ENCODE measurements at places on chromosomes 13 and 19.

DNA sequence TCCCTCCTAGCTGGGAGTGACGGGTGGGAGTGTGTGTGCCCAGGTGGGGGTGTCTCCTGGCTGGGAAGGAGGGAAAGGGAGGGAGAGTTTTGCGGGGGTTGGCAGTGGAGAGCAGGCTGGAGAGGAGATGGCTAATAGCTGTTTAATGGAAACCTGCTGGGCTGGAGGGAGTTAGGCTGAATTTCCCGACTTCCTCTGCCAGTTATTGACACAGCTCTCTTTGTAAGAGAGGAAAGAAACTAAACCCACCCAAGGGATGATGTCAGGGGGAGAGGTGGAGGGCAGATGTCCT, 10.2 kb upstream of the ILF3 start:
- no peak for DNase-seq

DNA sequence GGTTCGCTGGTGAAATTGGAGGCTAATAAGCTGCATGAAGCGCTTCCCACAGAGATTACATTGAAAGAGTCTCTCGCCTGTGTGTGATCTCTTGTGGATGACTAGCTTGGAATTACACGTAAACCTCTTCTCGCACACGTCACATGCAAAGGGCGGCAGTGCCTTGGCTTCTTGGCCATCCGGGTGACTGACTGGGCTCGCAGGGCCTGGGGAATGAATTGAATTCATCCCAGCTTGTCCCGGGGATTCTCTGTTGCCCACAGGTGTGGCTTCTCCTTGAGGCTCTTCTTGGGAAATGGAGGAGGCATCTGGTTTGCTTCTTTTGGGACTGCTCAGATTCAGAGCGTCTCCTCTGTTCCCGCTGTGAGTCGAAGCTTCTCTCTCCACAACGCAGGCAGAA, 19.8 kb downstream of the ZSCAN5C start:
- DNase-seq, result no peak

GRCh38 chr13:95406176-95406575, 104.9 kb upstream of the ABCC4 start:
- DNase-seq, result no peak

- DNase-seq, result no peak
These were observed 627.6 kb upstream of the PCDH9 start for GRCh38 chr13:67857581-67858310.

- no peak for DNase-seq
These were observed 43.7 kb upstream of the F7 start for GRCh38 chr13:113061796-113062425.

- no peak for DNase-seq
These were observed 891.8 kb upstream of the SLITRK1 start for GRCh38 chr13:84774111-84774510.

DNA sequence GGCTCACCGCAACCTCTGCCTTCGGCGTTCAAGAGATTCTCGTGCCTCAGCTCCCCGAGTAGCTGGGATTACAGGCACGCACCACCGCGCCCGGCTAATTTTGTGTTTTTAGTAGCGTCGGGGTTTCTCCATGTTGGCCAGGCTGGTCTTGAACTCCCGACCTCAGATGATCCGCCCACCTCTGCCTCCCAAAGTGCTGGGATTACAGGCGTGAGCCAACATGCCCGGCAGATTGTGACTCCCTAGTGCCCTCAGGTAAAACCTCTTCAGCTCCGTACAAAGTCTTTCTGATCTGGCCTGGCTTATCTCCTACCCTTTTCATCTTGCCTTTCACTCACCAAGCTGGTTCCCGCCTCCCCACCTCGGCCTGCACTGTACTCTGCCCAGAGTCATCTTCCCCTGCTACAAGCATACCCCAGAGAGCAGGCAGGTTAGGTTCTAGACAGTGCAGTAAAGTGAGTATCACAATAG, 15.0 kb downstream of the BICRA start:
- no peak for DNase-seq

DNA sequence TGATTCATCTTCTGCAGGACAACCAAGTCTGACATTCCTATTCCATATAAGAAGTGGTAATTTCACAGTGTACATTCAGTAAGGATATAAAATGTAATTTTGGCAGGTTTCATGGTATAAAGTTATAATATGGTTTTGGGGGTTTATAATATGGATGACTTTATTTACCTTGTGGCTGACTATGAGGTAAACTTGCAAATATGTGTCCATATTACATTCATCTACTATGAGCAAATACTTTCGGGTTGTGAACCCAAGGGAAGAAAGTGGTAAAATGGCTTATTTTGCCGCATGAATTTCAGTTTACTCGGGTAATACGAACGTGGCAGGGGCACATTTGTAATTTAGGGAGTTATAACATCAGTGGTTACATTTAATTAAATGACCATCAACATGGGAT, 86.7 kb upstream of the TNFSF11 start:
- no peak for DNase-seq

- DNase-seq, result peak; percentile 1
These were observed 987.0 kb downstream of the DIAPH3 start for GRCh38 chr13:59176775-59177174.

- DNase-seq, result no peak
These were observed 2.7 kb downstream of the RGCC start for GRCh38 chr13:41460074-41460465.

All from fibroblast of pulmonary artery (primary cell).